ENCODE measurements at places on chromosomes 6 and 20.

GRCh38 chr20:54469952-54470351 lies 5.4 kb upstream of the DOK5 start:
- no peak for DNase-seq

GRCh38 chr20:41080866-41081265 lies 52.2 kb downstream of the TOP1 start:
- no peak for DNase-seq

GRCh38 chr6:13418844-13419243 lies 68.6 kb downstream of the GFOD1 start:
- no peak for DNase-seq

DNA sequence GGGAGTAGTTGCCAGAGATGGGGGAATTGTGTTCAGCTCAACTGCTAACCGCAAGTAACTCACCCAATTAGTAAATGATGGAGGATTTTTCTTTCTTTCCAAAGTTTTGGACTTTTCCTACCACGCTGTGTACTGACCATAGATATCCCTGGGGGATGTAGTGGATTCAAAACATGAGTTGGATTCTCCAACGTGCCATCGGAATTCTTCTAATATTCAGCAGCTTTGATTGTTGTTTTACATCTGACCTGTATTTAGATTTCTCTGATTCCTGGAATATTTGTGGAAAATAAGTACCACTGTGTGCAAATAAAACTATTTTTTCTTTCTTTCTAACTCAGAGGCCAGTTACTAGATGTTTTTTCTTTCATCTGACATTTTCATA lies 1.1 kb downstream of the CCDC170 start:
- no peak for DNase-seq

GRCh38 chr6:57324538-57324937 lies 7.1 kb downstream of the PRIM2 start:
- no peak for DNase-seq

GRCh38 chr6:71287038-71287437 lies 1.6 kb upstream of the OGFRL1 start:
- DNase-seq = no peak

- no peak for DNase-seq
Measured at GRCh38 chr6:27565839-27566779, 93.2 kb upstream of the ZNF184 start.

- peak; percentile 46 for DNase-seq
Measured at GRCh38 chr20:47389867-47390347, 33.4 kb upstream of the ZMYND8 start.

- no peak for DNase-seq
Measured at GRCh38 chr6:67210450-67210849, 1424.6 kb upstream of the ADGRB3 start.

DNA sequence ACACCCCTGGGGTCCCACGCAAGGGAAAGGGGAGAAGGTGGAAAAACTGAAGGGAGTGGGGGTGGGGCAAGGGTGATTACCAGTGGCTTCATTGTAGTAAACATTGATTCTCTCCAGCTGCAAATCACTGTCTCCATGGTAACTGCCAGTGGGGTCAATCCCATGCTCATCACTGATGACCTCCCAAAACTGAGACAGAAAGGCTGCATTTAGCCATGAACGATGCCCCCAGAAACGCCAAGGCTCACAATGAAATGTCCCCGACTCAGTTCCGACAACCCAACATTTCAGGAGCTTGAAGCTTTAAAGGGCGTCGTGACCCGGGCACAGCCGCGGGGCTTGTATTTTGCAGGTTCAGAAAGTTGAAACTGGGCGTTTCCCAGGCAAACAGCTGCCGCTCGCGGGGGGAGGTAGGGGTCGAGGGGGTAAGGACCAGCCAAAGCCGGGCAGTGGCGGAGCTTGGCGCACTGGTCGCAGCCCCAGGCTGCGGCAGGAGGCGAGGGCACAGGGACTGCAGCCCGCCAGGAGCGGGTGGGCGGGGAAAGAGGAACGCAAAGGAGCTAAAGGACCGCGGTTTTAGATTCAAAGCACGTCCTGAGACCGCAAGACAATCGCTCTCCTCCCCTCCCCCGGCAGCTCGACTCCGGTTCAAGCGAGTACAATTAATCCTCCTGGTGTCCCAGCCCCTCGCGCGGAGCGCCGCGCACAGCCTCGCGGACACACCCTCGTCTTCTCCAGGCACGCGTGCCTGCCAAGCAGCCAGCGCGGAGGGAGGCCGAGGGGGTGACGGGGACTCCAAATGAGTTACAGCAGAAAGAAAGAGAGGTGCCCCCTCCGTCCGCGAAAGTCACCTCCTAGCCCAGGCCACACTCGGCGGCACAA lies 731 bp downstream of the TUBB2B start:
- DNase-seq = no peak

DNA sequence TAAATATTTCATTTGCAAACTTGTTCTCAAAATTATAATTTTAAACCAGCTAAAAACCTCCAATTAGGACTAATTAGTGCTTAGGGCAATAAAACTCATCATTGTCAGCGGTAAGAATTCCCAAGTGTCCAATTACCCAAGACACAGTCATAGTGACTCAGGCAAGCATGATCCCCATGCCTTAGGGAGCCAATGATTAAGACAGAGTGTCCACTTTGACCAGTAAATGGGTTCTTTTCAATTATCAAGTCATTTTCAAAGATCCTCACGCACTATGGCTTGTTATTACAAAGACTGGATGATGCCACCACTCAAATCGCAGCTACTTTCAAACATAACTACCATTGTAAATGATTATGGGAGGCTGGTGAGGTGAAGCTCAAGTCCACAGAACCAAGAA lies 114.0 kb downstream of the BFSP1 start:
- no peak for DNase-seq

- DNase-seq = no peak
Measured at GRCh38 chr6:87724983-87725811, 23.2 kb upstream of the AKIRIN2 start.

GRCh38 chr6:43836507-43837240 lies 66.7 kb downstream of the VEGFA start:
- no peak for DNase-seq

DNA sequence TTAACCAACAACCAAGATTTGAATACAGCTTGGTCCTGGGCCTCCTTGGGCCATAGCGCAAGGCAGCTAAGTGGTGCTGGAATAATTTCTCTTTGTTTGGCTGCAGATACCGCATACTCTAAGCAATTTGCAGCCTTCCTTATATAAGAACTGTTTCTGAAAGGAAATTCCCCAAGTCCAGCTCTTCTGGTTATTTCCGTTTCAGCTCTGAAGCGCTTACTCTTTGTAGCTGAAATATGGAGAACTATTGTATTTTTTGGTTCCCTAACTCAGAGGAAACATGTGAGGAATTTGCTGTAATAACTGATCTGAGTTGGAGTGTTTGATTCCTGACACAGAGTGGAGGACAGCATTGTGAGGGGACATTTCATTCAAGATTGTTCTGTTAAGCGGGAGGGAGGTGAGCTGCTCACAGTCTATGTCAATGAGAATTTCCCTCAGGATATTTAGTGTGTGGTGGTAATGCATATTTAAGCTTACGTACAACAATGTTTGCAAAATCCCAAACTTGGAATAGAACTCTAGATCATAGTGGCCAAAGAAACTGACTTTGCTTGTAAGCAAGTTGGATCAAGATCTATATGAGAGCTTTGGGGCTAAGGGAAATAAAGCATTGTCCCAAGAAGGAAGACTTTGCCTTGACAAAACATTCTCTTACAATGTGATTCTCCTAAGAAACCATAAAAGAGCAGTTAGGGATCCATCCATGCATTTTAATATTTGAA lies 576.6 kb upstream of the FLRT3 start:
- no peak for DNase-seq

DNA sequence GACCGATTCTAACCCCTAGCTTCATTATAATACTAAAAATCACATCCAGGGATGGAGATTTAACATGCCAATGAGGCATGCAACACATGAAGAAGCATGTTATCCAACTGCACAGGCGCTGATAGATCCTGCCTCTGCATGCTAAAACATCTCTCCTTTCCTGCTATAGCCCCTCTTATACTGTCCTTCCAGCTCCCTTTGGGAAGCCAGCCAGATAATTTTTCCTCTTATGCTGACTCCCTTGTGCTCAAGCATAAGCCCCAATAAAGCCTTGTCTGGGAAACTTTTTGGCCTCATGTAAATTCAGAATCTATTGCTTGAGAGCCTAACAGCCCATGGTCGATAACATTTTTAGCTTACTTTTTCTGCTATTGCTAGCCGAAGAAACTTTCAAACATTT lies 404.3 kb downstream of the EPM2A start:
- DNase-seq = no peak

Measured in BJ (cell line).